ENCODE measurements at places on chromosomes 5 and 9.

DNA sequence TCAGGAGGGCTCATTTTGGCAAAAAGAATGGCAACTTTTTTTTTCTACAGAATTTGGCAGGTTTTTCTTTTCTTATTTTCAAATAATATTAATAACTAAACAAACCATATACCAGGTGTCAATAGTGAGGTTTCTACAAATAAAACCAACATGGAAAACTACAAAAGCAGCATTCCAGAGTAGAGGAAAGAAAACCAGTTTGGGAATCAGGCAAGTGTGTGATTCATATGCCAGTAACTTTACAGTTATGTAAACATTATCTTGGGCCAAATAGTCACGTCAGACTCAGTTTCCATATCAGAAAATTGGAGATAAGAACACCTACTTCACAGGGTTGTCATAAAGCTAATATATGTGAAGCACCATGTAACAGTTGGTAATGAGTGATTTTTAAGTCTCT lies 51.7 kb downstream of the FBXW11 start:
- DNase-seq: no peak

- DNase-seq: no peak
Measured at GRCh38 chr9:32554107-32554506, 1.7 kb upstream of the TOPORS start.

DNA sequence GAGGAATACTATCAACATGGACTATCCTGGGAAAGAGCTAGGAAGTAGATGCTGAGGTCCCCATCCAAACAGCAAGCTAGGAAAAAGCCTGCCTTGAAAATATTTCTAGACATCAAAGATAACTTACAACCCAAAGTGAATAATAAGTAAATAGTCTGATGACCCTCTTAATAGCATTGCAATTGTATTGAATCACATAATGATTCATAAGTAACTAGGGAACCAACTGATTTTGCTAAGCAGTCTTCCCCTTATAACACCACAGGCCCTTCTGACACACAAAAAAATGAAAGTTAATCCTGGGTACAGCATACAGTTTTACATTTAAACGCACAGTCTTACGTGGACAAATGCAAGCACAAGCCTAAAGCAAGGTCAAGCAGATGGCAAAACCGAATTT lies 199.3 kb downstream of the RFK start:
- no peak for DNase-seq

DNA sequence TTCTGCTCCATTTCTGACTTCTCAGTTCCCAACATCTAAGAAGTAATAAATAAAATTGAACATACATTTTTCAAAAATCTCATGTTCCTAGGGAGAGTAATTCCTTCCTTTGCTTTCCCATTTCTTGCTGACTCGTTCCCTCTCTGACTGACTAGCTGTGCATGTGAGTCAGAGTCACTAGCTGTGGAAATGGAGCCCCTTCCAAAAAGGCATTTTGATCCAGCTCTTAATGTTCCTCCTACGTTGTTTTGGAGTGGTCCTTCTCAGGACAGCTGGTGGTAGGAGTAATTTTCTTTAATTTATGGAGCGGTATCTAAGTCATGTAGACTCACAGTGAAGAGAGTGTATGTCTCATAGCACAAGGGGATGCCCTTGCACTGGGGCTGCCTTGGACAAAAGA lies 460.2 kb downstream of the GADD45G start:
- no peak for DNase-seq

GRCh38 chr5:15948190-15948589 lies 231.4 kb downstream of the MARCHF11 start:
- DNase-seq: no peak

- DNase-seq: no peak
Measured at GRCh38 chr5:59348189-59348588, 545.3 kb downstream of the PDE4D start.

GRCh38 chr5:169119288-169120048 lies 181.5 kb downstream of the SLIT3 start:
- no peak for DNase-seq

DNA sequence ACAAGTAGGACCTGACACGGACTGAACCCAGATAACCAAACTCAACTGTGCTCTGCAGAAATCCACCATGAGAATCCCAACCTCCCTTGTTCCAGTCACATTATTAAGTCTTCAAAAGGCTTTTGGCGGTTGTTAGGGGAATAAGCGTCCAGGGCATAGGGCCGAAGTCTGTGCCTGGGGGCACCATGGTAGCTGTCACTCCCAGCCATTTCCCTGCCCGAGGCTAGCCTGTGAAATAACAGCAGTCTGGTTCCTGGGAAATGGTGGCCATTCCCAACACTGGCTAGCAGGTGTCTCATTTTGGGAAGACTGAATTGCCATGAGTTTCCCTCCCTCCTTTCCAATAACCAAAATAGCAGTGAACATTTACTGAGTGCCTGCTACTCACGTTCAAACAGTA lies 122.2 kb downstream of the CRB2 start:
- DNase-seq: no peak

DNA sequence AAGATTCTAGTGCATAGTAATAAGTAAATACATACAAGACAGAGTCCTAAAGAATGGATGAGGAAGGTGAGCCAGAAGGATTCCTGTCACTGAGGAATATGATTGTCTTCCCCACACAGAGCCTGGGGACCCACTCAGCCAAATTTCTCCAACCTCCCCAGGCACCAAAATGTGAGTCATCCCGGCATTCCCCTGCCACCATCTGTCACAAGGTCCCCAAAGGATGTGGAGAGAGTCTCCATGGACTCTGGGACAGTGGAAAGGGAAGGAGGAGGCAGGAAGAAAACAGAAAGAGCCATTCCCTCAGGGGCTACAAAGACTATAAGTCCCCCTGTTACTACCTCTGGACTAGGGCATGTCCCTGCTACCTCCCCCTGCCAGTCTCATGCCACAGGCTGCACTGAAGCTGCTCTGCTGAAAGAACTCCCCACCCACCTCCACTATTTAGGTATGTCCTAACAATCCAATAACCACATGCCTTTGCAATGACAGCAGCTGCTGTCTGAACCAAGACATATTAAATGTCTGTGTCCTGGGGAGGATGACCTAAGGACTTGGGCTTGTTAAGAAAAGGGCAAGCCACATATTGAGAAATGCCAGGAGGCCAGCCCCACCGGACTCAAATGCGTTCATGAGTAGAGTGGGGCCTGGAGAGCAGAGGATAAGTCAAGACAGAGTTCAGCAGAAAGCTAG lies 10.7 kb upstream of the OR5C1 start:
- DNase-seq: peak; percentile 8

DNA sequence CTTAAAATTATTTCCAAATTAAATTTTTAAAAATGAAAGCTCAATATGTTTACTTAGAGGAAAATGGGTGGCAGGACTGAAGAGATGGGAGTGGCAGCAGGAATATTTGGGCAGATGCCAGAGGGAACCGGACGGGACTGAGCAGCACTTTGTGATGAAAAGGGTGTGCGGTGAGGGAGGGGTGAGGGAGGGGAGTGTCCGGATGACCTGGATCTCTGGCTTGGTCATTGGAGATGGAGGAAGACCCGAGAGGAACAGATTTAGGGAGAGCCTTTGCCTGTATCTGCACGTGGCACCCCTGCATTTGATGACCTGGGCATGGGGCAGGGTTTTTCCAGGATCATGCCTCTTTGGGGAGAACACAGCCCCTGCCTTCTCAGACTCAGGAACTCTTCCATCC lies 201.1 kb upstream of the MVB12B start:
- peak; percentile 7 for DNase-seq

DNA sequence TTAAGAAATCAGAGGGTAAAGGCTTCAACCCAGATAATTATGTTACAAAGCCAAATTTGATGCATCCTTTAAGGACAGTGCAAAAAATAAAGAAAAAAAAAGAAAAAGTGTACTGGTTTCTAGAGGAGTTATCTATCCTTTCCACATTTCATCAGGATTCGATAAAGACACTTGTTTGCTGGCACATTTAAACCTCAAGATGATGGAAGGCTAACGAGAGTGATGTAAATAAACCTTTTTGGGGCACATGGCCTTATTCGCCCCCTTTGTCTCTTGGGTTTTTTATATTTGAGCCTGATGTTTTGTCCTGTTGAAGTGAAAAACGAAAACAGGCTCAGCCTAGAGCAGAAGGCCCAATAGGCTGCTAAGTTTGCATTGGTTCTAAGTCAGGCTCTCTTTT lies 416.5 kb downstream of the TAF11L14 start:
- no peak for DNase-seq

- no peak for DNase-seq
Measured at GRCh38 chr9:78620764-78621163, 323.8 kb downstream of the PSAT1 start.

GRCh38 chr5:179478624-179479023 lies 71.7 kb upstream of the RUFY1 start:
- DNase-seq: no peak

DNA sequence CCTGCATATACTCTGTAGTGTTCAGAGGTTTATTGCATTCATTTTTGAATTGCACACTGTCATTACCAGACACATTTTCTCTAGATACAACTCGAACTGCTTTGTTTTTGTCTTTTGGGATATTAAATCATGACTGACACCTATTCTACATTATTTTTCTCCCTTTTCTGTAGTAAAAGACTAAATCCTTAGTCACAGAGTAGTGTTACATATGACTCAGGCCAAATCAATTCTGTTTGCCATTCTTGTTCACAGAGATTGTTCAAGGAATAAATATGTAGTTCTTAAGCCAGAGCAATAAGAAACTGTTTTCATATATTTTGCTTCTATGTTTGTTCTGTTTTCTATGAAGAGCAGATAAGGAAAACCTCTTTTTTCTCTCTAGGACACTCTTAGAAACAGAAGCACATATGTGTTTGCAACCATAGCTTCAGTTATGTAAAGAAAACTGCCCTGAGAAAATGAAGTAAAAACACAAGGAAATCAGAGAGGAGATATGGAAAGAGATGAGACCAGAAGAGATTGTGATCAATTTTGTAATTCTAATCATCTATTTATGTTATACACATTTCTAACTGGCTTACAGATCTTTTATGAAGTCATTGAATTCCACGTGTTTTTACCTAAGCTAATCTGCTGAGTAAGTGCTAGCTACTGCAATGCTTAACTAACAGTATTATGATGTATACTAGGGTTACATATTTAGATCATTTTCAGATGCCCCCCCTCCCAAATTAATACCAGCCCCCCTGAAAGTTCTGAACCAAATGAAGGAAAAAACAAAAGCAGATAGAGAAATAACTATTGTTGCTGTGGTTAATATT lies 1995.6 kb upstream of the CDH6 start:
- DNase-seq: no peak

DNA sequence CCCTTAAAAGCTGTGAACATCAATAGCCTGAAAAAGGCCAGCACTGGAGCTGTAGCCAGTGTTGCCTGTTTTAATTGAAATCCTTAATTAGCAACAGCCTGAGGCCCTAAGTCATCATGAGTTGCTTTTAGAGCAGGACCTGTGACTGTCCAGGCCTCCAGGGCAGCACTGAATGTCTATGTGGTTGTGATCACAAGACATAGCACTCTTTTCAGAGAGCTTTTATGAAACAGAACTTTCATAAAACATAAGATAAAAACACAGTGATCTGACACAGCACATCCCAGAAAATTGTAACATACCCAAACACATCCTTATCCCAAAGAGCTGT lies 85.5 kb upstream of the MYO10 start:
- DNase-seq: no peak

GRCh38 chr9:19116107-19116790 lies 11.0 kb downstream of the PLIN2 start:
- no peak for DNase-seq

DNA sequence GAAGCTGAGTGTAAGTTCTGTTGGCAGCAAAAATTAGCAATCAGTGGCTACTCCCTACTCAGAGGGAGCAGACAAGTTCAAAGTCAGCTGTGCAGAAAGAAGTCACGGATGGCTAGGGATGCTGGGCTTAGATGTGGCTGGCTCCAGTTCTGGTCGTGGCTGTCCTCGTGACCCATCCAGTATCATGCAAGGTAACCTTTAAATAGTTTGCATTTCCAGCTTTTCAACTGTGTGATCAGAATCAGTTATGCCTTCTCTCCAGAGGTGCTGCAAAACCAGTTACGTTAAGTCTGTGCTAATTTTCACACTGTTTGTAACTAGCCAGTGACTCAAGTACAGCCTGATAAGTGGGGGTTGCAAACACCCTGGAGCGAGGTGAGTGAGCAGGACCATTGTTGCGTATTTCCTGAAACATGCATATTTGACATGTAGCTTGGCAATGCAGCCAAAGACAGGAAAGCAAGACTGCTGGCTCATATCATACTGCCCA lies 302.4 kb downstream of the ATPSCKMT start:
- no peak for DNase-seq

- DNase-seq: no peak
Measured at GRCh38 chr9:114500697-114501292, 4.5 kb downstream of the WHRN start.

GRCh38 chr9:134637696-134638501 lies 3.7 kb upstream of the COL5A1 start:
- no peak for DNase-seq

DNA sequence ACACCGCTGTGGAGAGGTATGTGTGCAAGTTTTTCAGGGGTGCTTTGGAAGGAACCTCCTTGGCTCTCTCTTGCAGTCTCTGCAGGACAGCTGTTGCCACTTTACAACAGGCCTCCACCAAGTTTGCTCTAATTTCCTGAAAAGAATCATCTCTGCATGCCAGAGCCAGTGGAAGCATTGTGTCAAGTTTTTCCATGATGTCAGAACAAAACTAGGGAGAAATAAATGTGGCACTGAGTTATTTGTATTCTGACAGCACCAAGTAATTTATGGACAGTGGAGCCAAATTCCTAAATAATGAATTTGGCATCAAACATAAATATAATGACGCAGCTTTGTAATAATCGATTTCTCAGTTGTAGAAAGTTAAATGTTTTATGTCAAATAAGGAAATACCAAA lies 146.9 kb downstream of the KIAA0825 start:
- DNase-seq: no peak

DNA sequence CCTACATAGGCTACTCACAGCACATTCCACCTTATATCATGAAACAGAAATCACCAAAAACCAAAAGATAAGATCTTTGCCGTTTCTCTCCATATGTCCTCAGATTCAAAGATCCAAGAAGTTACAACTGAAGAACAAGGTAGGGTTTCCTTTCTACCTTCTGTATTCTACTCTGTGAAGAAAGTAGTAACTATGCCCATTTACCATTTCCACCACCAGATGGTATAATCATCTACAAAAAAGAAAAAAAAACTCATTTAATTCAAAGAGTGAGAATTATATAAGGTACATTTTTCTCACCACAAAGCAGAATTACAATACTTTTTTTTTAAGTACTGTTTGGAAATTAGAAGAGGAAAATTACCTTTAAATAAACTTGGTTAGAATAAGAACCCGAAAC lies 172.6 kb upstream of the PTGER4 start:
- DNase-seq: no peak

DNA sequence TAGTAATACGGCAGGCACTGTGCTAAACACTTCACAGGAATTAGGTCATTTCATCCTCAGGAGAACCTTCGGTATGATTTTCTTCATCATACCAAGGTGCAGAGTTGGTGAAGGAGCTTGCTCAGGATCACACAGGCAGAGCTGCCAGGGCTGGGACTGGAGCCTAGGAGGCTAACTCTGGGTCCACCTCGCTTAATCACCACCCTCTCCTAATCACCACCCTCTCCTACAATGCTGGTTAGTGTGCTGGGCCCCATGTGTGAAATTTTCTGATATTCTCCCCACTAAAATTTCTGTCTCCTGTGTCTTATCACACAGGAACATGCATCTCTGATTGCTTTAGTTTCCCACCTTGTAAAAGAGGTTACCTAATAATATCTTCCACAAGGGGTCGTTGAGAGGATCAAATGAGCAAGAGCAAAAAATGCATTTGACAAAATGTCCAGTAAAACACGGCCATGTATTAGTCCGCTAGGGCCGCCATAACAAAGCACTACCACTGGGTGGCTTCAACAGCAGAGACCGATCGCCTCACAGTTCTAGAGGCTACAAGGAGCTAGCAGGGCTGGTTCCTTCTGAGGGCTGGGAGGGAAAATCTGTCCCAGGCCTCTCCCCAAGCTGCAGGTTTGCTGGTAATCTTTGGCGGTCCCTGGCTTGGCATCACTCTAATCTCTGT lies 128.2 kb upstream of the NFIB start:
- DNase-seq: no peak
